IMR-90 (cell line): ENCODE measurements at places on chromosomes 1 and 21. TPM values are rescaled to one million over a fixed set of nuclear protein-coding genes. Genes with fewer than 3 reads are reported as not detected.

DNA sequence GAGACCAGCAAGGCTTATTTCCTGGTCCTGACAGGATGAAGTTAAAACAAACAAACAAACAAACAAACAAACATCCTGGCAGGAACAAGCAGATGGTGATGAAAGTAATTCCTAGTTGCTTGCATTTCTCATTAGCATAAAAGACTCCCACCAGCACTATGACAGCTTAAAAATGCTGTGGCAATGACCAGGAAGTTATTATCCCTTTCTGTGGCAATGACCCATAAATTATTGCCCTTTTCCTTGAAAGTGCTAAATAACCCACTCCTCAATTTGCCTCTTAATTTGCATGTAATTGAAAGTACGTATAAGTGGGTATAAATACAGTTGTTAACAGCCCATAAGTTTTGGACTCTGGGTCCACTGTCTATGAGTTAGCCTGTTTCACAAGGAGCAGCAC lies 727.6 kb upstream of the NEGR1 start:
- DNase-seq: no peak

- no peak for DNase-seq
Observed at GRCh38 chr1:21341517-21342078, 51.3 kb upstream of the ECE1 start.

DNA sequence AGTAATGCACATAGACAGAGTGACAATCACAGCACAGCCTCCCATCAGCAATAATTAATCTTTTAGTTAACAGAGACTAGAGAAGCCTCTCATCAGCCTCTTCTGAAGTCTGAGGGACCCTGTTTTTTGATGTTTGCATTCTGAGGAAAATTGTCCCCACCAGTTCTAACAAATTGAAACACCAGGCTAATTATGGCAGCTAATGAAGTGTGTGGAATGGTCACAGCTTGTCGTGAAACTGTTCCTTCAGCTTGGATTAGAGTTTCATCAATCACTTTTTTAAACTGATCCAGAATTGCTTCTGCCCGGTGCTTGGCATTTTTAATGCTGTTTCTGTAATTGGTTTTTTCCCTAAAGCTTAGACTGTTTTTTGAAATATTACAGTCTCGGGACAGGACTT lies 208.0 kb downstream of the SPATA17 start:
- no peak for DNase-seq

Gene SPRR1B
- total RNA-seq: not detected in 2 replicates

GRCh38 chr1:84795966-84796600 lies 96.9 kb downstream of the LPAR3 start:
- DNase-seq: no peak
